ENCODE measurements at places on chromosomes 5 and 9.
A peak's percentile ranks its signal among the peaks of the same experiment; 100 is the strongest.

DNA sequence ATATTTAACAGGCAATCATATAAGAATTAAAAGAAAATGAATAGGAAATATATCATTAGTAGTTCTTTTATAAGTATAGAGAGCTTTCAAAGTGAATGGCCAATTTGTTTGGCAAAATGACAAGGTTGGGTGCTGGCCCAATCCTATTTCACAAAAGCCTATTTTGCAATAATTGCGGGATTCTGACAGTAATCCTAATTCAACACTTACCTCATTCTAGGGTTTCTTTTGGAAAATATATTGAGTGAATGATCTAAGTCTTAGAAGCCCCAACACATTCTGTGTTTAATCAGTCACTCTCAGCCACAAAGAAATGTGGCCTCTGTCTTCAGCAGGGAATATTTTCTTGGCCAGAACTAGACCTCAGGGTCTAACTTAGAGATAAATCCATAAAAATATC lies 835.9 kb upstream of the ZNF608 start:
- DNase-seq, result no peak

GRCh38 chr5:179892255-179892654 lies 15.4 kb downstream of the TBC1D9B start:
- DNase-seq, result no peak

GRCh38 chr5:145806923-145807322 lies 28.2 kb downstream of the PRELID2 start:
- no peak for DNase-seq

DNA sequence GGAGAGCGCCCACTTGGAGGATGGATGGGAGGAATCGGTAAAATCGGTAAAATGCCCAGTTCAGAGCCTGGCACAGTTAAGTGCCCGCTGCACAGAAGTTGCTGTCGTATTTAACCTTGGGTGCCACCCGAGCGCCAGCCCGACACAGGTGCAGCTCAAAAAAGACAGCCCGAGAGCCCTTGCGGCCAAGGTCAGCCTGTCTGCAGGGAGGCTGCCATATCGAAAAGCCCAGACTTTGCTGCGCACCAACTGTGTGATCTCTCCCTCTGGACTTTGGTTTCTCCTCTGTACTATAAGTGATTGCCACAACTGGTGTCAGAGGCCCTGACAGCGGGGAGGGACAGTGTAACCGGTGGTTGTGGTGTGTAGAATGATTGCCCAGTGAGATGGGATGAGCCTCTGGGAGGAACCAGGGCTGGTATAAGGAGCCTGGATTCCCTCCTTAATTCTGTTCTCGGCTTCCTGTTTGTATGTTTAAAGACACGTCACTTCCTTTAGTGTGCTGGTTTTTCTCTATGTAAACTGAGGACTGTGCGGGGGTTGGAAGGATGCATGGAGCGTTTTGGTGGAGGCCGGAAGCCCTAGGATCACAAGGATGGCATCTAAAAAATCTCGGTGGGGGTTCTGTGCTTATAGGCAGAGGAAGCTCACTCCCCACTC lies 792 bp downstream of the NTMT1 start:
- peak; percentile 28 for DNase-seq

- no peak for DNase-seq
These were observed 5.1 kb upstream of the TERT start for GRCh38 chr5:1299961-1300360.

DNA sequence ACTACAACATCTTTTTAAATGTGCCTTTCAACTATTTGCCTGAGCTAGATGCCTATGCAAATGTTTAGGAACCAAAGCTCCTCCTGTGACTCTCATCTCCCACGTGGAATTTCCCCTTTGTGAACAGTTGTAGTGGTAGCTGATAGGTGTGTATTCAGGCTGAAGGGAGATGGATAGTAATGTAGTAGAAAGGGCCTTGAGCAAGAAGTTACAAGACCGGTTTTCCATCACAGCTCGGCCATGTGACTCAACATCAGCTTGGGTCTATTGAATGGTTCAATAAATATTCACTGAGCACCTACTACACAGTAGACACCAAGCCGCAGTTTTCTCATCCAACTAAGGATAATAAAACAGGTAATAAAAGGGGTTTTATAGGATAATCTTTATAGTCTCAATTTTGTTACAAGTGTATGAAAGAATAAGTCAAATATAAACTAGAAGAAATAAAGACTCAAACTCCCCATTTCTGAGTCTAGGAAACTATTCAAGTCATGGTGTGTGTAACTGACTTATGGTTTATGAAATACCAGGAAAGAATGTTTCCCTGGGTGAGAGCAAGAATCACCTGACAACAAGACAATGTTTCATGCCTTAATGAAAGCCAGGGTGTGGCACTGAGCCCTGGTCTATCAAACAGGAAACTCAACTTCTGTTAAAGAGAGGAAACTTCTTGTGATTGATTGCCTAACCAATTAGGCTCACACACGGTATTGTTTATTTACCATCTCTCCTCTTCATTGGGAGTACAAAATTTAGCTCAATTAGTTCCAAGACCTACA lies 187.1 kb upstream of the SPEF2 start:
- DNase-seq, result no peak

Data from CD4-positive, alpha-beta T cell treated with Interleukin-15 for 4 hours (primary cell).